Stimulated activated CD8-positive, alpha-beta memory T cell treated with anti-CD3 and anti-CD28 coated beads, Interleukin-15, amount 100 ng/mL, for 1 hour (primary cell): ENCODE measurements at places on chromosomes 11 and 22.

GRCh38 chr11:89490981-89491690 is at the start of gene NOX4:
NOX4 (minus strand) TSS chr11:89491375; CDS start chr11:89491246, 129 bp downstream.
- DNase-seq = no peak

GRCh38 chr11:76787911-76788596 is 4.9 kb downstream of the TSKU start:
- no peak for DNase-seq

- DNase-seq = no peak
Measured at GRCh38 chr11:74592063-74592440, 330 bp upstream of the POLD3 start.

DNA sequence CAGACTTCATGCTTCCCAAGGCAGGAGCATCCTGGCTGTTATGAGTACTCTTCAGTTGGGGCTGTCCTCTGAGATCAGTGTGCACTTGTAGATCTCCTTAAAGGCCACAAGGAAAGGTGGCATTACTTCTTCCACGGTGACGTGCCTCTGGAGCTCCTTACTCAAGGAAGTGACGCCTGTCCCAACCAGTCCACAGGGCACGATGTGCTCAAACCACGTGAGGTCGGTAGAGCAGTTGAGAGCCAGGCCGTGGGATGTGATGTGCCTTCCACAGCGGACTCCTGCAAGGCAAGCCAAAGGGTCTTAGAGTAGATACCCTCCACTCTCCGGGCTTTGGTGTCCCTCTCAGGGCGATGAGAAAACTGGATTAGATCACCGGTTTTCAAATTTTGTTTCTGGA is 1.4 kb downstream of the LIPT2 start:
- DNase-seq = no peak

GRCh38 chr11:64253481-64253880 is 2.2 kb downstream of the PLCB3 start:
- no peak for DNase-seq

DNA sequence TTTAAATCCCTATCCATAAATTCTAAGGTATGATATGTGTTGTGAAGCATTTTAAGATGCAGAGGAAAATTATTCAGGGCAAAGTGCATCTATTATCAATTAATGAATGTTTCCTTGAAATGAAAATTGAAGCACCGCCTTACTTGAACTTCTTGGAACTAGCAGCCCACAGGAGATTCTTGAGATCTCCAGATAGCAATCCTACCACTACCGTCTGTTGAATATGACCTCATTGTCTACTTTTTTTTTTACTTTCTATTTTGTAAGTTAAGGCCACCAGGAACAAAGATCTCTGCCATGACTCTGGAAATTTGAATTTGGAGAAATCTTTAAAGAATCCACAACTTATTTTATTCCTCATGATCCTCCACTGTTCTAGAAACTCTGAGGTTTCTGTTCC is 808.7 kb downstream of the KCNA4 start:
- no peak for DNase-seq

GRCh38 chr11:12664385-12664784 is 9.8 kb upstream of the TEAD1 start:
- DNase-seq = no peak

GRCh38 chr11:45551191-45551713 is 114.2 kb downstream of the CHST1 start:
- DNase-seq = no peak

GRCh38 chr22:40385036-40385782 is 14.8 kb downstream of the SGSM3 start:
- no peak for DNase-seq

GRCh38 chr22:20530368-20531153 is 23.2 kb downstream of the MED15 start:
- DNase-seq = no peak

- DNase-seq = no peak
Measured at GRCh38 chr22:49417833-49418232, 409.8 kb downstream of the BRD1 start.
